ENCODE measurements at places on chromosomes 2 and 18.

DNA sequence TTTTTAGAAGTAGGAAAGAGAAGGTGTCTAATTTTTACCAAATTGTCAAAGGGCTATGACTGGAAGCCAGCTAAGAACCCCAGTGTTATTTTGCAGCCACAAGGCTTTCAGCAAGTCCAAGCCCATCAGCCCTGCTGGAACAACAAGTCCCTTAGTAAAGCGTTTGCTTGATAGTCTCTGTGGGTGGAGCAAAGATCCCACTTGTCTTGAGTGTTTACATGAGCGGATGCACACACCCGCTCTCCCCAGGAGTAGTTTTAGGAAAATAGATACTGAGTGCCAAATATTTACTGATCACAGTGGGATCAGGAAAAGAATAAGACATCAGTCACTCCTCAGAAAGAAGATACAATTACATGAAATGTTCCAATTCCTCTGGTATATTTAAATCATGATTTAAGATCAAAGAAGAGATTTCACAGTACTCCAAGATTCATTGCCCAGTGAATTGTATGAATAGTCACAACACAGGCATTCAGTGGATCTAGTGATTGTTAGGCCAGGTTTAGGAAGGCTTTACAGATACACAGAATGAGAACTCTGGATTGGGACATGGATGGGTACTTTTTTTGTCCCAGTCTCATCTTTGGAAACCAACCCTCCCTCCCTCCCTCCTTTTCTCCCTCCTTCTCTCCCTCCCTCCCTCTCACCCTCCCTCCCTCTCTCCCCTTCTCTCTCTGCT, 514.9 kb downstream of the PTPRM start:
- DNase-seq = peak; percentile 17

GRCh38 chr2:159571540-159572260, 44.6 kb downstream of the BAZ2B start:
- no peak for DNase-seq

DNA sequence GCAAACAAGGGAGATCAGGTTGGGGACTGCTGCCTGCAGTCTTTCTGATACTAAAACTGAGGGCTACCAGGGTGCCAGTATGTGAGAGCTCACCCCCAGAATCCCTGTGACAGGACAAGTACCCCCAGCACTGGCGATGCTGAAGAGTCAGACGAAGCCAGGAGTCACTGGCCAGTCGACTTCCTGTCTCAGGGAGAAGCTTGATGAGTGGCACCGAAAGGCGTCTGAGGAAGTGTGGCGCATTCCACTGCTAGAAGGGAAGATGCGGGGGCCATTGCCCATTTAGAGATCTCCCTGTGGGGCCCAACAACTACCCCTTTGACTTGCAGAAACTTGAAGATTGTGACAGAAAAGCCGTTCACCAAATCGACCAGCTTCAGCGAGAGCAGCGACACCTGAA, 22.0 kb downstream of the MXD1 start:
- DNase-seq = no peak

DNA sequence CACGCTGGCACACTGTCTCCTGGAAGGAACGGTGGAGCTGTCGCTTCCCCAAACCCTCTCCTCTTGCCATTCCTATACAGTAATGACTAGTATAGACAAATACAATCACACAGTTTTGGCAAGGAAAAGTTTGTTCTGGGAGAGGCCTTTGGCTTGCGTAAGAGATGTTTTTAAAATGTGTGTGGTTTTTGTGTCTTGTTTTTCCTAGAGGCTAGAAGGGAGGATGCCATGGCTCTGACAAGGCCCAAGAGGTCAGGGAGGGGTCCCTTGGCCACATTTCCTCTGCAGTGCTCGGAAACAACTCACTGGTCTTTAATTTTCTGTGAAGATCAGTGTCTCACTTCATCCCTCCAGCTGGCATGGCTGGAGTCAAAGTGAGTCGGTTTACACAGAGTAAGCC, 195.9 kb downstream of the SH3RF3 start:
- DNase-seq = no peak

GRCh38 chr2:53884883-53885282, 25.1 kb upstream of the GPR75 start:
- no peak for DNase-seq

Measured in NCI-H1092 treated with DMSO at 0.1 percent for 48 hours (cell line).